ENCODE measurements at places on chromosomes 12 and 14. TPM values are rescaled to one million over a fixed set of nuclear protein-coding genes. Genes with fewer than 3 reads are reported as not detected.

Gene SLC41A2
- total RNA-seq = 19.3 TPM

Gene ZBTB42
- 3.6 TPM for total RNA-seq

Gene KRT75
- not detected for total RNA-seq

Gene WBP11
- 63.8 TPM for total RNA-seq

Gene STAC3
- total RNA-seq = 1.9 TPM

Gene ATP23
- 8.5 TPM for total RNA-seq

Gene VDR
- total RNA-seq = 1.9 TPM

Gene ANKRD33
- 0.76 TPM for total RNA-seq

Gene CLEC4C
- total RNA-seq = not detected

Gene OR6C70
- total RNA-seq = not detected

Gene KRT82
- total RNA-seq = not detected

Gene VWF
- total RNA-seq = 655 TPM

Gene KRT72
- total RNA-seq = 0.18 TPM

Gene MGST1
- 80.6 TPM for total RNA-seq

Gene CPNE6
- not detected for total RNA-seq

Gene TAS2R8
- 0.27 TPM for total RNA-seq

Gene PLEKHG7
- total RNA-seq = 5.3 TPM

Gene EPS8
- 117 TPM for total RNA-seq

GRCh38 chr14:98466807-98467206 lies 805.2 kb downstream of the BCL11B start:
- DNase-seq = no peak

DNA sequence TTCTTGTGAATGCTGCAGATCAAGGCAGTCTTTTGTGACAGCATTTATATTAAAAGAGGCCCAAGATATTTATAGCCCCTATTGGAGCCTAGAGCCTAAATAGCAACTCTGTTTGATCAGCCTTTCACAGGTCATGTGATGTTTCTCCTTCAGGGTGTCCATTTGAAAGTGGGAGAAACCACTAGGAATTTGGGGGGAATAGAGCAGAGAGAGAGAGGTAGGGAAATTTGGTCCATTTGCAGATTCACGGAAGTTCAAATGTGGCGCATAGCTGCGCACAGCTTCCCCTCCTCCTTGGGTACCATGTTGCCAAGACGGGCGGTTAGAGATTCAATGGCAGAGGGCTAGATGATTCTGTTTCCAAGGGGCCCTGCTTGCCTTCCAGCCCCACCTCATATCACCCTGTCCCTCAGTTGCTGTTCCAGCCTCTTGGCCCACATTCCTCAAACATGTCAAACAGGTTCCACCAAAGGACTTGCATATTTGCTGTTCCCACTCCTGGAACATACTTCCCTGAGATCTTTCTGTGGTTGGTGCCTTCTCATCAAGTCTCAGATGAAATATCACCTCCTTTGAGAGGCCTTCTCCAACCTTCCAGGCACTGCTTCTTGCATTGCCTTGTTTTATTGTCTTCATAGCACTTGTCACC lies 220.8 kb downstream of the CHST11 start:
- no peak for DNase-seq

GRCh38 chr12:89166525-89166934 lies 185.8 kb downstream of the DUSP6 start:
- DNase-seq = no peak

- no peak for DNase-seq
Measured at GRCh38 chr12:70928071-70928470, 7.5 kb upstream of the PTPRR start.

DNA sequence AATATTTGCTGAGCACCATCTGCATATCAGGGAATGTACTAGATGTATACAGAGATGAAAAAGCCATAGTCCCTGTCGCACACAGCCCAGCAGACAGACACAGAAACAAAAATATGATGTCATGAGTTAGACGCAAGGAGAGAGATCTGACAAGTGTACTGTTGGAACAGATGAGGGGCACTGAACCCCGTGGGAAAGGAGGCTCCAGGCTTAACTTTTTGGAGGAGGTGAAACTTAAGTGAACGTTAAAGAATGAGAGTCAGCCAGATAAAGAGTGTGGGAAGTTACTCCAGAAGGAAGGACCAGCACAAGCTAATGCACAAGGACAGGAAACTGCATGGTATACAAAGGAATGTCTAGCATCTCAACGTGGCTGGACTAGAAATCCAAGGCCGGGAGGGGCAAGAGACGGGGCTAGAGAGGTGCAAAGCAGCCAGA lies 2.5 kb upstream of the ACTN1 start:
- no peak for DNase-seq

DNA sequence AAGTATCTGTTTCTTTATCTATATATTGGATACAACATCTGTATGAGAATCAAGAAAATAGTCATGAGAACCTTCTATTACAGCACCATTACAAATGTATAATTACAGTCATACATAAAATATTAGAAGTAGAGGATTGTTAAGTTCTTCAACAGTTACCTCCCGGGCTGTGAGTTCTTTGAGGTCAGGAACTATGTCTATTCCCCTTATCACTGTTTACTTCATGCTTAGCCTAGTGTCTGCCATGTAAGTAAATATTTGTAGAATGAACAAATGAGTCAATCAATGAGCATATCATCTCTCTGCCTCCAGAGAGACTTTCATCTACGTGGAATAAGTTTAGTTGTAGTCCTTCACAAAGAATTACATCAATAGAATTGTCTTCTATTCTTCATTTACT lies 47.2 kb downstream of the PUS7L start:
- DNase-seq = no peak

DNA sequence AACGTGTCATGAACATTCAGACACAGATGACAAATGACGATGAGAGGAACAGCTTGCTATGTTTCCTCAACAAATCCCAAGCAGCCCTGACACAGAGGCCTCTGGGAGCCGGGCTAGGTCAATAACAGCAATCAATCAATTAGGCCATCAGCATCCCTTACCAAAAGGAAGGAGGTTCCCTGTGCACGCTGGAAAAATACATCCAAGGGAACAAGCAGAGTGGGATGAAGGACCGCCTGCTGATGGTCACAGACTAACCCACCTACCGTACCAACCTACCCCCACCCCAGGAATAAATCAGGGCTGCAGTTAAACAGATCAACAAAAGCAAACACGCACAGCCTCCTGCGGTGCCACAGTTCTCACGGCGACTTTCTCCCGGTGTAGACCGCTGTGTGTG lies 265.1 kb upstream of the SFSWAP start:
- DNase-seq = no peak

DNA sequence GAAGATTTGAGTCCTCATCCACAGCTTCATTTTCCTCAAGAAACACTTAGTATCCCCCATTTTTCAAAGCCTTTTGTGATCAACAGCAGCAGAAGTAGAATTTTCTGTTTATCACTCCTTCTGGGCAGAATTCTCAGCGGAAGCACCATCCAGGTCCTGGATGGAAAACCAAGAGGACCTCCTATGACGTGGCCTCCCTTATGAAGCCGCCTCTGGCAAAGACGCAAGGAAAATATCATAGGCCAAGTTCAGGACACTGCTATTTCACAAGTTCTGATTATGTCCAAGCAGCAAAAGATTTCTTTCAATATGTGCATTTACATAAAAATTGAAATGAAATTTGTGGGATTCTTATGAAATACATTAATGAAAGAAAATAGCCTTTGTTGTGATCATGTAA lies 315.0 kb downstream of the SEC23A start:
- DNase-seq = peak; percentile 56

DNA sequence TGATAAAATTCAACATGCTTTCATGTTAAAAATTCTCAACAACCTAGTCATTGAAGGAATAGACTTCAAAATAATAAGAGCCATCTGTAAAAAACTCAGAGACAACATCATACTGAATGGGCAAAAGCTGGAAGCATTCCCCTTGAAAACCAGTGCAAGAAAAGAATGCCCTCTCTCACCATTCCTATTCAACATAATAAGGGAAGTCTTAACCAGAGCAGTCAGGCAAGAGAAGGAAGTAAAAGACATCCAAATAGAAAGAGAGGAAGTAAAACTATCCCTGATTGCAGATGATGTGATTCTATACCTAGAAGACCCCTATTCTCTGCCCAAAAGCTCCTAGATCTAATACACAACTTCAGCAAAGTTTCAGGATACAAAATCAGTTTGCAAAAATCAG lies 52.9 kb downstream of the APOBEC1 start:
- no peak for DNase-seq

- no peak for DNase-seq
Measured at GRCh38 chr12:113591480-113591974, 119.9 kb upstream of the LHX5 start.

DNA sequence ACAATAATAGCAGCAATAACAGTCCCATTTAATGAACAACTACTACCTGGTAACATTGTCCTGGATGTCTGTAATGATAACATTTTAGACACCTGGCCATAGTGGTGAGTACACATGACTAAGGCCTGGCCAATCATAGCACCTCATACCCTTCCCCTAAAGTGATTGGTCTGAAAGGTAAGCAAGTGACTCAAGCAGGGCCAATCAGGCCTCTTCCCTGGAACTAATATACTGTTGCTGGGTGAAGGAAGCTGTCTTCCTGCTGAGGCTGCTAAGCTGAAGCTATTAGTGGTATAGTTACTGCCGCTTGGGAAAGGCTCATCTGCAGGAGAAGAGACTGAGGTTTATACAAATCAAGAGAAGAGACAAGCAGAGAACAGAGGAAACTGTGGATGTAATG lies 18.7 kb upstream of the NOS1 start:
- no peak for DNase-seq

DNA sequence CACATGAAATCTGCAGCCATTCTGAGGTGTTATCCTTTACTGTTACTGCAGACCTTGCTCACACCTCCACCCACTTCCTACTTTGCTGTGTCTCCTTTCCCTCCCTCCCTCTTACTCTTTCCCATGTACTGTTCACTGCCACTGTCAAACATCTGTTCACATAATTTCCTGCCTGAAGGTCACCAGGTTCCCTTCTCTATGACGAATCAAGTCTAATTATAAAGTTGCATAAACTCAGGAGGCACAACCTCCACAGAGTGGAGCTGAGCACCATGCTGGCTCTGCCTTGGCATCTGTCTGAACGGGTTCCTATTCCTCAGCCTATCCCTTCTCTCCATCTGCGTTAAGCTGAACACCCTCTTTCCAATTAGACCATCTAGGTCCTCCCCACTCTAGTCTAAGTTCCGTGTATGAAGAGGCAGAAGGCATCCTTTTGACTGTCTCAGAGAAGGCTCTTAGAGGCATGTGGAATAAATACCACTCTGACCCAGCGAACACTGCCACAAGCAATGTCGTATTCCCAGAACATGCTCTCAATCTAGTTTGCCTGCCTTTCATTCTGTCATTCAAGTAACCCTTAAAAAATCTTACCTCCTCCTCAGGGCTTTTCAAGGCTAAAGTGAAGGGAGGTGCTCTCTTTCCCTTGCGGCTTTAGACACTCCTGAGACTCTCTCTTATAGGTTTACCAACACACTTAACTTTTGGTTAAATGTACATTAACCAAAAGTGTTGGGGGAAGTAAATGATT lies 48.7 kb downstream of the ACADS start:
- no peak for DNase-seq

DNA sequence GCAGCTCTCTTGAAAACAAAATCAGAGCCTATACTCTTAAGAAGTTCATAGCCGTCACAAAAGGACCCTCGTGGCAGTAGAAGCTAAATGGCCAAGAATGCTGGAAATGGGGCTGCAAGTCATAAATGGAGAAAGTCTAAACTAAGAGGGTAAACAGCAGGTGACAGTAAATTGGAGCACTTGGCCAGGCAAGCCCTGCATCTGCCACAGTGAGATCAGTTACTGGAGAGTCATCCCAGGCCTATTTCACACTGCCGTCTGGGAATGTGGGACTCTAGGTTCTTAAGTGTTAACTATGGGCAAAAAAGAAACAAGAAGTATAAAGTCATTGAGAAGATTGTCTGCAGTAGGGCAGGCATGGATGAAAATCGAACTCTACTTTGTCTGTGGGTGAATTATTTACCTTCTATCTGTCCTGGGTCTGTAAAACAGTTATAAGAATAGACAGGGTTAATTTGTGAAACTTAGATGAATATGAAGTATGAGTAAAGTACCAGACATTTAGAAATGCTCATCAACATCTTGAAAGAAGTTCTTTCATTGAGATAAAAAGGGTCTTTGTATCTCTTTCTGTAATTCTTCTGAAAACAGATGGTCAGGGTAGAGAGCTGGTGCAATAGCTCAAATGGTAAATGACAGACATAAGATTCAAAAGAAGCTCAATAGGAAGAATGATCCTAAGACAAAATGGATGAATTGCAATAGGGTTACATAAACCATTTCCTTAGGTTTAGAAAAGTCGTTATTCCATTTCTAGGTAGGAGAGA lies 792.5 kb downstream of the DIO2 start:
- no peak for DNase-seq

GRCh38 chr14:69300601-69301221 lies 40.8 kb downstream of the GALNT16 start:
- peak; percentile 41 for DNase-seq

DNA sequence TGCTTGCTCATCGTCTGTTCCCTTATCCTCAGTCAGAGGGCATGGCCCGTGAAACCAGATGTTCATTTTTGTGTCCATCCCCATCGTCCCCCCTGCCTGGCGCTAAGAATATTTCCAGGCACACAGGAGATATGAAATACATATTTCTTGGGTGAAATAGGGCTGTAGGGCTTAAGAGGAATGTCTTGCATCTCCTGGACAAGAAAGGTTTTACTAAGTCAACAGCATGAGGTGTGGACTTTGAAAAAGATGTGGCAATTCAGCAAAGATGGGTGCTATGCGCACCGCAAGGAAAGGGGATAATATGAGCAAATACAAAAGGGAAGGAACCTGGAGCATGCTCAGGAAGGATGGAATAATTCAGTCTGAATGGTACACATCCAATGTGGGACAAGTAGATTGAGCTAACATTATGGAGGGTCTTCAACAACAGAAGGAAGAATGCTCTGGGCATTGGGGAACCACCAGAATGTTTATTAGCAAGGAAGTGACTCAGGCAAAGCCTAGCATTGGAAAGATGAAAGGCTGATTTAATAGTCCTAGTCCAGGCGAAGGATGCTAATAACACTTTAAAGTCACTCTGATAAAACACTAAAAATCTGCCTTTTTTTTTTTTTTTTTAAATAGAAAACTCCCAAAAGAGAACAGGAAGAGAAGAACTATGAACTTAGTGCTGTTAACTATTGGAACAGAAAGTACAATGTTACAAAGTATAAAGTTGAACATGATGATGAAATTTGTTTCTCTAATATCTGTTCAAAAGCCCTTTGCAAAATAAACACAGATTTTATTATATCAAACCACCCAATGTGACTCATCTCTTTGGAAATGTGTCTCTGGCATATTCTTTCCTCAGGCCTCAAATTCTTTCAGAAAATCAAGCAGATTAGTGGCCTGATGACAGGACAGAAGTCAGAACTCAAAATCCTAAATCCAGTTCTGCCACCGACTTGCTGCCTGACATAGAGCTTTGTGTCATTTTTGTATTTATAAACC lies 449.5 kb downstream of the BCAT1 start:
- DNase-seq = no peak

GRCh38 chr12:69330475-69331473 lies 17.4 kb upstream of the LYZ start:
- peak; percentile 63 for DNase-seq

GRCh38 chr12:124385219-124385969 lies 90.5 kb downstream of the RFLNA start:
- DNase-seq = no peak
